ENCODE measurements at places on chromosomes 6 and 20. TPM values are rescaled to one million over a fixed set of nuclear protein-coding genes. Genes with fewer than 3 reads are reported as not detected.
A peak's percentile ranks its signal among the peaks of the same experiment; 100 is the strongest.

The CENPW gene
- polyA plus RNA-seq = 1.5 TPM

The MATN4 gene
- polyA plus RNA-seq = not detected

The VSTM2L gene
- polyA plus RNA-seq = not detected

The KCNB1 gene
- polyA plus RNA-seq = not detected

The PGC gene
- polyA plus RNA-seq = not detected

The TBXT gene
- polyA plus RNA-seq = not detected

- no peak overlapping the region for H3K4me3 ChIP-seq
- no peaks in the 10 kb centered on the region for H3K27me3 ChIP-seq
- no peaks in the 10 kb centered on the region for H3K36me3 ChIP-seq
- H3K4me1 ChIP-seq = peaks cover 21% of the 10 kb centered on the region
- H3K27ac ChIP-seq = no peak overlapping the region
Observed at GRCh38 chr20:35150846-35151579, 3.9 kb upstream of the EDEM2 start.

DNA sequence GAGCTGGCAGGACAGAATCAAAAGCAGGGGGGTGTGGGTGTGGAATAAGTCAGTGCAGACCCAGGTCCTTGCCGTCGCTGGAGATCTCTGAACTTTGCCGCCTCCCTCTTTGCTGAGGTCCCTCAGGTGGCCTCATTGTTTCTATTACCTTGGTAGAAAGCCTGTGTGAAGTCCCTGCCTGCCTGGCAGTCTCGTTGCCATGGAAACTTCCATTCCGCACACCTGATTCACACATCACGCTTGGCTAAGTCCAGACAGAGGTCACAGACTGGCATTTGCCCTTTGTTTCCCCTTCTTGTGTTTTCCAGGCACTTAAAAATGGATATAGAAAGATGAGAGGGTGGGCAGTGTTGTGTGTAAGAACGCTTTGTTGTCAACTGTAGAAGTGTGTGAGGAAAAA is 260.6 kb downstream of the PRL start:
- H3K27ac ChIP-seq = no peak overlapping the region
- no peaks in the 10 kb centered on the region for H3K36me3 ChIP-seq
- no peaks in the 10 kb centered on the region for H3K27me3 ChIP-seq
- DNase-seq = no peak

- no peak for DNase-seq
- H3K27me3 ChIP-seq = peaks cover 52% of the 10 kb centered on the region
- H3K36me3 ChIP-seq = no peaks in the 10 kb centered on the region
- no peak overlapping the region for H3K27ac ChIP-seq
- peaks cover 6% of the 10 kb centered on the region for H3K4me1 ChIP-seq
Observed at GRCh38 chr20:1987826-1988225, 6.0 kb downstream of the PDYN start.

DNA sequence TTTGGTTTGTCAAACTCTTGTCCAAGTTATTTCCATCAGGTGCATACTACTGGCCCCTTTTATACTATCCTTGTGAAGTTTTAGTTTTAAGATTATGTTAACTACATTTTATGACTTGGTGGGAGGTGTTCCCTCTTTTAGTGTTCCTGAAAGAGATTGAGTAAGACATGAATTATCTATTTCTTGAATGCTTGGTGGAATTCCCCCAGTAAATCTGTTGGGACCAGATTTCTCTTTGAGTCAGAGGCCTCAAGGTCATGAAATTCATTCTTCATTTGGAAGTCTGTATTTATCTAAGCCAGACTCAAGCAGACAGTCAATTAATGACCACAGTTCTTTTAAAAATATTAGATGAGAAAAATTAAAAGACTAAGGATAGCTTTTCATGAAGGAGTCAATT is 81.3 kb downstream of the MOXD1 start:
- H3K36me3 ChIP-seq = no peaks in the 10 kb centered on the region
- H3K27ac ChIP-seq = no peak overlapping the region
- no peak overlapping the region for H3K4me3 ChIP-seq
- H3K4me1 ChIP-seq = no peaks in the 10 kb centered on the region

DNA sequence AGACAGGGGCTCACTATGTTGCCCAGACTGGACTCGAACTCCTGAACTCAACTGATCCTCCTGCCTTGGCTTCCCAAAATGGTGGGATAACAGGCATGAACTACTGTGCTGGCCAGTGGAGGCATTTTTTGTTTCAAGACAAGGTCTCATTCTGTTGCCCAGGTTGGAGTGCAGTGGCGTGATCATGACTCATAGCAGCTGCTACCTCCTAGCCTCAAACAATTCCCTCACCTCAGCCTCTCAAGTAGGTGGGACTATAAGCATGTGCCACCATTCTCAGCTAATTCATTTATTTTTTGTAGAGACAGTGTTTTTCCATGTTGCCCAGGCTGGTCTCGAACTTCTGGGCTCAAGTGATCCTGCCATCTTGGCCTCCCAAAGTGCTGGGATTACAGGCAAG is 17.2 kb downstream of the ENPP3 start:
- no peaks in the 10 kb centered on the region for H3K36me3 ChIP-seq
- no peaks in the 10 kb centered on the region for H3K27me3 ChIP-seq
- no peak overlapping the region for H3K27ac ChIP-seq
- no peaks in the 10 kb centered on the region for H3K4me1 ChIP-seq
- DNase-seq = no peak
- no peak overlapping the region for H3K4me3 ChIP-seq

DNA sequence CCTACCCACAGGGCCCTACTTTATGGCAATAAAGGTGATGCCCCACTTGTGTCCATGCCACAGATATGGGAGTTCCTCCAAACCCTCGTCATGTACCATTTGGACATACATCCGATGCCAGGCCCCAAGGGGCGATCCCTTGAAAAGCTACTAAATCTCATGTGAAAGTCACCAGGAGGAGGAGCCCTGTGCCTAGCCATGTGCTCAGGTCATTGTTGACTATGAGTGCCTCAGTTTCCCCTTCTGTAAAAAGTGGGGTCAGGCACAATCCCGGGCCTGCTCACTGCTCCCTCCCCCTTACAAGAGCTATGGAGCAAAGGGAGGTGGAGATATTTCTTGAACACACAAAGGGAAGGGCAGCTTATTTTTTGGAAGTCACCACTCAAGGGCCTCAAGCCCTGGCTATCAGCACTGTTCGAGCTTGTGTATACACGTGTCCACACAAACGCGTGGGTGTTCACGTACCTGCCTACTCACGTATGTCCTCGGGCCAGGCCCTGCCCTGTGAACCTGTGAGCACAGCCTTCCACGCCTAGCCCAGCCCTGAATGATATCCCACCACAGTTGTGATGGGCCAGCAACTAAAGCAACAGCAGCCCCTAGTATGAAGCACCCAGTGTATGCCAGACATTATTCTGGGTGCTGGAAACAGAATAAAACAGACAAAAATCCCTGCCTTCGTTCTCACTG is 1.9 kb downstream of the ACTL10 start:
- H3K27ac ChIP-seq = no peak overlapping the region
- H3K4me1 ChIP-seq = peaks cover 33% of the 10 kb centered on the region
- no peak overlapping the region for H3K4me3 ChIP-seq
- H3K27me3 ChIP-seq = no peaks in the 10 kb centered on the region
- no peaks in the 10 kb centered on the region for H3K36me3 ChIP-seq
- DNase-seq = no peak

- H3K27ac ChIP-seq = peak within 1 kb of the TSS; percentile 90
- peak; percentile 77 for DNase-seq
- peak within 1 kb of the TSS; percentile 85 for H3K4me3 ChIP-seq
- H3K36me3 ChIP-seq = peaks cover 28% of the 10 kb centered on the region
Observed at GRCh38 chr20:58309591-58310290, at the start of gene RAB22A. TSS of gene RAB22A (plus strand) at chr20:58309715. CDS start at chr20:58309977, 262 bp downstream.

GRCh38 chr20:58213716-58214115 is 14.7 kb downstream of the ANKRD60 start:
- H3K27me3 ChIP-seq = no peaks in the 10 kb centered on the region
- H3K36me3 ChIP-seq = no peaks in the 10 kb centered on the region
- no peak for DNase-seq
- no peak overlapping the region for H3K4me3 ChIP-seq
- no peaks in the 10 kb centered on the region for H3K4me1 ChIP-seq
- H3K27ac ChIP-seq = no peak overlapping the region

- no peak for DNase-seq
- H3K4me3 ChIP-seq = peak overlapping the region; percentile 97
- no peak overlapping the region for H3K27ac ChIP-seq
- H3K27me3 ChIP-seq = no peaks in the 10 kb centered on the region
- H3K4me1 ChIP-seq = peaks cover 12% of the 10 kb centered on the region
Observed at GRCh38 chr6:122400462-122401089, 1.1 kb downstream of the HSF2 start.

GRCh38 chr6:116971959-116972358 is 94.9 kb downstream of the RFX6 start:
- H3K4me3 ChIP-seq = no peak overlapping the region
- H3K27ac ChIP-seq = no peak overlapping the region
- DNase-seq = peak; percentile 4
- H3K4me1 ChIP-seq = no peaks in the 10 kb centered on the region
- H3K36me3 ChIP-seq = no peaks in the 10 kb centered on the region

GRCh38 chr6:89260832-89261231 is 43.7 kb upstream of the GABRR1 start:
- no peaks in the 10 kb centered on the region for H3K36me3 ChIP-seq
- no peak overlapping the region for H3K27ac ChIP-seq
- no peaks in the 10 kb centered on the region for H3K27me3 ChIP-seq
- peaks cover 10% of the 10 kb centered on the region for H3K4me1 ChIP-seq

DNA sequence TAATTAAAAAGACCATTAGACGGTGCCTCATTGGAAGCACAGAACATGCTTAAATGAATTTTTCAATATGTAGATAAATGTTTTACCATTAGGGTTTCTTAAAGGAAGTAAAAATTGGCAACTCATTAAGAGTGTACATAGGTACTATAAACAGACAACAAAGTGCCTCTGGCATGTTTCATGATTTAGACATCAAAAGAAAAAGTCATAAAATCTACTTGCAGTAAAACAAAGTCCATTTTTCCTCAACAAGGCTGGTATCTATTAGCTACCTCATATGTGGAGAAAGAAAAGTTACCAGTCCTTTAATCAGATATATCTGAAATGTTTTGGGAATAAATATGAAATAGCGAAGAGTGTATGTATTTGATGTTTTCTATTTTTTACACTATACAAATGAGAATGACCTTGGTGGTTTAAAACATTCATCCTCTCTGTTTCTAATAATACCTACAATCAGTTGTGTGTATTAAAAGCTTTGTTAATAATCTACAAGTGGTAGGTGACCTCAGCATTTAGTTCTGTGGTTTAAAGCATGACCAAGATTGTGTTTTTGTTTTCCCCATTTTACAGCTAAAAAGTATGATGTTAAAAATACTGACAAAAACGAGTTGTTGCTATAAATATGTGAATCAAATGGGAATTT is 87.5 kb downstream of the HDGFL1 start:
- no peak for DNase-seq
- H3K36me3 ChIP-seq = no peaks in the 10 kb centered on the region
- no peaks in the 10 kb centered on the region for H3K4me1 ChIP-seq
- no peaks in the 10 kb centered on the region for H3K27me3 ChIP-seq

DNA sequence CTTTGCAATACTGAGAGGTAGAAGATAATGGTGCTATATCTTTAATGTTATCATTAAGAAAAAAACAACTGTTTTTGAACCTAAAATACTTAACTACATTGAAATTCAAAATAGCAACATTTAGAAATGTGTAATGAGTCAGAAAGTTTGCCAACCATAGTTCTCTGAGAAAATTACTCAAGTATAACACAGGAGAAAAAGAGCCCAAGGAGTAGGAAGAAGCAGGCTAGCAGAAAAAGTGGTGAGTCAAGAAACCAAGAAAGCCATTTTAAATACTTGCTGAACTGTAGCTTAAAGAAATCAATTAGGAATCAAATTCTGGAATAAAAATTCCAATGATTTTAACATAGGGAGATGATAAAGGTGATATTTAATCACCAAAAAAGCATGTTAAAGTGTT is 181.0 kb upstream of the RSPO3 start:
- no peak overlapping the region for H3K27ac ChIP-seq
- H3K36me3 ChIP-seq = no peaks in the 10 kb centered on the region
- no peaks in the 10 kb centered on the region for H3K27me3 ChIP-seq
- DNase-seq = no peak
- H3K4me3 ChIP-seq = no peak overlapping the region
- H3K4me1 ChIP-seq = no peaks in the 10 kb centered on the region

- H3K27me3 ChIP-seq = no peaks in the 10 kb centered on the region
- no peak overlapping the region for H3K27ac ChIP-seq
- H3K36me3 ChIP-seq = no peaks in the 10 kb centered on the region
- peaks cover 53% of the 10 kb centered on the region for H3K4me1 ChIP-seq
Observed at GRCh38 chr6:139841794-139842215, 467.4 kb upstream of the CITED2 start.

DNA sequence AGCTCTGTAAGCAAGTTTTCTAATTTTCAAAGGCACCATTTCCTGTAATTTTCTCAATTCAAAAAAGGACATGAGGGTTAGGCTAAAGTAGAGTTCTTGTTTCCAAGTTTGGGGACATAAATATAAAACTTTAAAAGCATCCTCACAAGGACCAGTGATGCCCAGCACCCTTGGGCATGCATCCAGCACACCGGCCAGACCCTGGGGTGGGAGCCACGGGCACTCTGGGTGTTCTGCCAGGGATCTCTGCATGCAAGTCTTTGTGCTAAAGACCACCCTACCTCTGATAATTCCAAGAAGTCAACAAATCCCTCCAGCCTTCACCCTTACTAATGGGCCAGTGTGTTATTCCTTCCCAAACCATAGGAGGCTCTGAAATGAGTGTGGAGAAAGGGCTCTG is 46.5 kb downstream of the PLCG1 start:
- no peaks in the 10 kb centered on the region for H3K27me3 ChIP-seq
- DNase-seq = no peak
- no peak overlapping the region for H3K27ac ChIP-seq
- no peak overlapping the region for H3K4me3 ChIP-seq
- no peaks in the 10 kb centered on the region for H3K4me1 ChIP-seq

- no peaks in the 10 kb centered on the region for H3K36me3 ChIP-seq
- H3K4me3 ChIP-seq = no peak overlapping the region
- no peak for DNase-seq
- H3K27me3 ChIP-seq = no peaks in the 10 kb centered on the region
- H3K27ac ChIP-seq = no peak overlapping the region
- H3K4me1 ChIP-seq = no peaks in the 10 kb centered on the region
Observed at GRCh38 chr20:7505835-7506221, 434.4 kb downstream of the HAO1 start.

GRCh38 chr6:160004419-160005175 is 35.7 kb downstream of the IGF2R start:
- no peak overlapping the region for H3K27ac ChIP-seq
- H3K36me3 ChIP-seq = peaks cover 38% of the 10 kb centered on the region
- no peaks in the 10 kb centered on the region for H3K27me3 ChIP-seq
- no peak for DNase-seq
- H3K4me3 ChIP-seq = no peak overlapping the region
